ENCODE measurements at places on chromosomes 16 and 17.

DNA sequence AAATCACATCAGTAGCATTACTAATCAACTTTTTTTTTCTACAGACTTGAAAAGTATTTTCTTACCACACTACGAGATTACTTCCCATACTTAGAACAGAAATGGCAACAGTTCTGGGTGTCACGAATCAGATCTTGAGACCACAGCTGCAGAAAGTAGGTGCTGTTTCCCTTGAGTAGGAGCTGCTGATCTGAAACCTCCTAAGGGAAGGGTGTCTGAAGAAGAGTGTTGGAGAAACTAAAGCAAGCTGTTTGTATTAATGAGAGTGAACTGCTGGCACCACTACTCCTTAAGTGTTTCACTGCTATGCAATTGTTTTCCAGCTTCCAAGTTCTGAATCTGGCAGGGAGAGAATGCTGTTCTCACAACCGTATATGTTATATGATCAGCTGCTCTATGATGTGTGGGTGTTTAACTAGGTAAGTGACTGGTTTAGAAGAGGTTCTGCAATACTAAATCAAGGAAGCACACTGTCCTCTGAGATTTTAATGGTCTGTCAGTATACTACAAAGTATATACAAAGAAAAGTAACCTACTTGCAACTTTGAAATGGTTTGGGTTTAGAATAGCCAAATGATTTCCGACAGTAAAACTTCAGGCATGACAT is 3.3 kb downstream of the ZNF652 start:
- peak; percentile 71 for DNase-seq

DNA sequence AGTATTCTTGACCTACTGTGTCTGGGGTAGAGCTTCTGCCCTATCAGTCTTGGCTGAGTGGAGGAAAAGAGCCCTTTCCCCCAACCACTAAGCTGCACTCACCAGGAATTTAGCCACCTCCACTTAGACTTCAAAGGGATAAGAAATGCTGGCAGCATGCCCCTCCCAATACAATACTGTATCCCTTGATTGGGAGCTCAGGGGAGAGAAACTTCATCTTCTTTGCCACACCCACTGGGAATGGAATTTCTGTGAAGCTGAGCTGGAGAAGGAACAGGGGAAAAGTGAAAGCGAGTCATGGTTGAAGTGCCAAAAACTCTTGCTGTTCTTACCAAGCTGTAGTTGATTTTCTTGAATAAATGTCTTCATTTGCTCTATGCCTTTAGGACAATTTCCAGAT is 68.8 kb downstream of the CEP112 start:
- no peak for DNase-seq

DNA sequence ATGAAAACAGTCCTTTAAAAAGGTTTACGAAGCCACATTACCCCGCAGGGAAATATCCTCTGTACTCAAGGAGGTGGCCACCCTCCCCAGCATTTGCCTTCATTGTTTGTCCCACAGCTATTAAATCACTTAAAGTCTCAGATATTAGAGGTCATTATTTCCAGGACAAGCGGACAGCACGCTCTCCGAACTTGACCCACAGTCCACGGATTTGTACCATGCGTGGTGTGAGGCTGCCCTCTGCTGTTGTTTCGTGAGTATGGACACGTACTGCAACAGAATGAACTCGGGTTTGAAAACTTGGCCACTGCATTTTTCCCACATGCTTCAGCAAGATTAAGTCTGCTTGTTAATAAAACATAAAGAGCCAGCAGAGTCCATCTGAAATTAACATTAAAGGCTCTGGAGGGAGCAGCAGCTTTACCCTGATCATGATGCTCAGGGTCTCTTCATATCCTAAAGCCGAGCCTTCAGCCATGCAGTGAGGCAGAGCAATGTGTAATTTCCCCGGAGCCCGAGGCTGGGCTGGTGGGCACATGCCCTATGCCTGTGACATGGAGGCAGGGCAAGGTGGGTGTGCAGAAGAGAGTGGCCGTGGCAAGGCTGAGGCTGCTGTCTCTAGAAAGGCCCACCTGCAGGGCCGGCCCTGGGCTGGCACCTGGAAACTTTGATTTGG is 19.7 kb downstream of the MEAK7 start:
- peak; percentile 67 for DNase-seq

DNA sequence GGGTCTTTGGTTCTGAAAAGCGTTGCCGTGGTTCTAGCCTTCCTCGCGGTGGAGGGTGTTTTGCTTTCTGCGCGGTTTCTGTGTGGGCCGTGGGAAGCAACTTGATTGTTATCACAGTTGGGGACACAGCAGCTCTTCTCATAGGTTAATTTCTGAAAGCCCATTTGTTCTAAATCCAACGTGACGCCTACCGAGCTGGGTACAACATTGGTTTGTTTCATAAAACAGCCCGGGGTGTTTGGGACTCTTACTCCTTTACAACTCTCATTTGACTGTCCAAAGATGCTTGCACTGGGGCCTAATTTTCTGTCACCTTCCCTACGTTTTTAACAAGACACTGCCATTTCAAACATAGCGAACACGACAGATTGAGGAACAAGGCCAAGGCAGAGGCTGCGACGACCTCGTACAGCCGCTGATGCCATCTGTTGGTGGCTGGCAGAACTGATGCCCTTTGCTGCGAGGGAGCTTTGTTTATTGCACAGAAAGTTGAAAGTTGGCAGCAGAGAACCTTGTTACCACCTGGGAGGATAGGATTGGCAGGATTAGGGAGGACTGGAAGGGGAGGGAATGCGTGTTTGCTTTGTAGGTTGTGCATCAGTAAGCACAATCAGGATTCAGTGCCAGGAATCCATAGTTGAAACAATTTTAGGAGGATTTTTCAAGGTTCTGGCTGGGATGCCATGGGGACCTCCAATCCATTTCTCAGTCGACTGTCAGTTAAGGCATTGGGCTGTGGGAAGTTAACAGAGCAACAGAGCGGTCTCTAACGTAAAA is 98.3 kb downstream of the PITPNC1 start:
- DNase-seq = peak; percentile 89

DNA sequence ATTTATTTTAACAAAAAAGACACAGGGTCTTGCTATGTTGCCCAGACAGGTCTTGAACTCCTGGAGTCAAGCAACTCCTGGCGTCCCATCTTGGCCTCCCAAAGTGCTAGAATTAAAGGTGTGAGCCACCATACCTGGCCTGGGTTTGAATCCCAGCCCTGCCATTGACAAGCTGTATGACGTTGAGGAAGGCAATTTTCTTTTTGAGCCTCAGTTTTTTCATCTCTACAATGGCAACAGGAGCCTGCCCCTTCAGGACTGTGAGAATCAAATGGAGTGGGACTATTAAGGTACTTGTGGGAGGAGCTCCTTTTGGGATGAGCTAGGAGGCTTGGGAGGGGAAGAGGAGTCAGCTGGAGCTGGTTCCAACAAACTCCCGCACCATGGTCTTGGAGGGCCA is 6.2 kb downstream of the RARA start:
- DNase-seq = no peak

GRCh38 chr16:1580956-1581355 is 30.9 kb downstream of the IFT140 start:
- DNase-seq = no peak

DNA sequence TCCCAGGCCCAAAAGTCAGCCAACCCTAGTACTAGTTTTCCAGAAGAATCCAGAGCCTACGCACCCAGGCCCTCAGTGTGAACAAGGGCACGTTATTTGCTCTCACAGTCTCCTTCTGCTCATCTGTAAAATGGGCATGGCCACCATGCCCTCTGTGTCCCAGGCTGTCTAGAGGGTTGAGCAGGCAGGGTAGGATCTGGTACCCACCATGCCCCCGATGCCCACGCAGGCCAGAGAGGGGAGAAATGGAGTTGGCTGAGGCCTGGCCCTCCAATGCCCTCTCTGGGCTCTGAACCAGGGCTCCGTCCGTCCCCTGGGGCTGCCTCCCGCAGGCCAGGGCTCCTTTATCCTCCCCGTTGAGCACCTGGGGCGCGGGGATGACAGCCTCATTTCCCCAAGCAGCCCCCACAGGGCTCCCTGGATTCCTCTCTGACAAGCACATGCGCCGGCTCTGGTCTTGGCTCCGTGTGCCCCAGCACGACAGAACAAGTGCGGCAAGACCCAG is 9.1 kb upstream of the BAHCC1 start:
- no peak for DNase-seq

GRCh38 chr16:84117494-84117843 is 727 bp upstream of the MBTPS1 start:
- DNase-seq = no peak

DNA sequence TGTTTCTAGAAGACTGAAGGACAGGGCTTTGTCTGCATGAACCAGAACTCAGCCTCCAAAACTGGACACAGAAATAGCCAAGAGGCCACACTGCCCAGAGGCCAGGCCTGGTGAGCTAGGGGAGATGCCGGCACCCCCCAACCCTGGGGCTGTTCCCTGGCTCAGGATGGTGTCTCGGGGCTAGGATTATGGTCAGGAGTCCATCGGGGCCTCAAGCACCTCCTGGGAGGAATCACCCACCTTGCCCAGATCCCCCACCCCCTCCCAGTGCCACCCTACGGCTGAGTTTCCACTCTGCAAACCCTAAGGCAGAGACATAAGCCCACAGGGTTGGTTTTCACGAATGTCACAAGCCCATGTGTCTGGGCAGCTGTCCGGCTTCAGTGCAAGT is 37.2 kb downstream of the SLC7A5 start:
- no peak for DNase-seq

- DNase-seq = peak; percentile 95
Measured at GRCh38 chr16:10949424-10949970, 5.1 kb downstream of the CLEC16A start.

GRCh38 chr16:31420037-31420436 is 8.1 kb downstream of the COX6A2 start:
- DNase-seq = no peak

DNA sequence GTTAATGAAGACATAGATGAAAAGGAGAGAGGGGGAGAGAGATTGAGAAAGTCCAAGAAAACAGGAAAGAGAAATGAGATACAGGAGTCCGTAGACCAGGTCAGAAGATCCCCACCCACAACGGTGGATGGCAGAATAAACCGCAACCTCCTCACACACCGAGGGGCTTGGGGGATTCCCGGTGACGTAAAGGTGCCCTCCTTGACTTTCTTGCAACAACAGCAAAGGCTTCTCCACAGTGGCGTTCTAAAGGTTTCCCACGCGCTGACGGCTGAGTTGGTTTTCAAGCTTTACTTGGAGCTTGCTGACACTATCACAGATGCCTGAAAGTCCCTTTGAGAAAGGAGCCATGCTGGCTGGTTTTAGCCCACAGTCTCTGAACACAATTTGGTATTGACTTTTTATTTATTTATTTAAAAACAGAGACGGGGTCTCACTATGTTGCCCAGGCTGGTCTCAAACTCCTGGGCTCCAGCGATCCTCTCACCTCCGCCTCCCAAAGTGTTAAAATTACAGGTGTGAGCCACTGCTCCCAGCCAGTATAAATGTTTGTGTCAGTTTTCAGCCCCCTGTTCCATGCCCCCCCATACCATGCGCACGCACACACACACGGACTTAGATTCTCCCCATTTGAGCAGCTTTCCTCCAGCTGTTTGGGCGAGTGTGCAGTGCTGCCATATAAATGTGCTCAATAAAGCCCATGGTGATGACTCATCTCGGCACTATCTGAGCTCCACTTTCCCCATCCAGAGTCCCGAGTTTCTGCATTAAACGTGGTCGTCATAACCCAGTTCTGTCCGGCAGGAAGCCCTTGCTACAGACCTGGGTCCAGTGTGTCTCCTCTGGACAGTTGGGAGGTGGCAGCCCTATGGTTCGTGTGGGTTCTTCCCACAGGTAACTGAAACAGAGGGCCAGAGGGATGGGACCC is 33.0 kb upstream of the SEC14L1 start:
- DNase-seq = no peak

- no peak for DNase-seq
Measured at GRCh38 chr16:85913141-85913601, 14.2 kb downstream of the IRF8 start.

- peak; percentile 82 for DNase-seq
Measured at GRCh38 chr17:48612854-48613691, 2.0 kb downstream of the HOXB8 start.

- DNase-seq = peak; percentile 66
Measured at GRCh38 chr16:57600048-57600835, 28.2 kb upstream of the ADGRG1 start.

GRCh38 chr16:51755039-51755501 is 604.0 kb upstream of the SALL1 start:
- DNase-seq = no peak

GRCh38 chr16:10616756-10617640 is 36.6 kb upstream of the EMP2 start:
- DNase-seq = no peak

- DNase-seq = no peak
Measured at GRCh38 chr16:88761830-88762229, 23.2 kb downstream of the PIEZO1 start.

DNA sequence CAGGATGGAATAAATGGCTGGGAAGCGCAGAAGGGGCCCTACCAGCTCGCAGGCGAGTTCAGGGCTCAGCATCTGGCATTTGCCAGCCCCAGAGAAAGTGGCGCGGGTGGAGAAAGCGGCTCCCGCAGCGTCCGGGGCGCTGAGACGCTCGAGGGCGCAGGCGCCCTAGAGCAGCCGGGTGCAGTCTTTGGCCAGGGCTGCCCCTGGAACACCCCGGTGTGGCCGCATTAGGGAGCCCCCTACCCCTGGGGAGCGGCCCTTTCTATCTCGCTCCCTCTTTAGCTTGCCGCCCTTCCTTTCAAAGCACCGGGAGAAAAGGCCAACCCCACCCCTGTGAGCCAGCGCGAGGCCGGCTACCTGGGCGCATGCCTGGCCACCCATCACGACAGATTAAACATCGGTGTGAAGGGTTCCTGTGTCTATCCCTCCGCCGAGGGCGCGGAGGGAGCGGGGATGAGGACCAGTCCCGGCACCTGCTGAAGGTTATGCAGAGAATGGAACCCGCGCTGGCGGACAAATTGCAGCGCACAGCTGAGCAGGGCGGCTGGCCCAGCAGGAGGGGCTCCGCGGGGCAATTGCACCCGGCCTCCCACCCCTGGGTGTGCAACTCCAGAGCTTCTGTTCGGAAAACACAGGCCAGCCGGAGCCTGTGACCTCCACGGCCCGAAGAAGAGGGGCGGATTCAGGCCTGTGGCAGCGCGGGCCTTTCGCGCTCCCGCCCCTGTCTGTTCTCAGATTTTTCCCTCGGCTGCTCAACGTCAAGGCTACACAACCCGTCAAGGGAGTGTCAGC is 15.6 kb upstream of the FOXF1 start:
- no peak for DNase-seq

DNA sequence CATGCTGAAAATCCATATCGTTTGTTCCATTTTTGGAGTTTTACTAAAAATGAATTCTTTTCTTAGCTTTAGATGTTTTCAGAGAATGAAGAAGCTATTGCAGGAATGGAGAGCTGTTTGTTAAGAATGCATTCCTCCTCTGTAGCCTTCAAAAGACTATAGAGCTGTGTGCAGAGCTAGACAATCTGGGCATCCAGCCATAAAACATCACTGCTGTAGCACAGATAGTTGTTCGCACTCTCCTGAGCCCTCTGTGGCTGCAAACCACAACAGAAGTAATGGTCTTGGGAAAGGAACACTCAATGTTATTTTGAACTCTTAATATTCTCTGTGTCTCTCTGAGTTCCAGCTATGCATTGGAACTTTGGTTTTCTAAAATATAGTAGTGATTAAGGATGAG is 4.9 kb downstream of the TNRC6C start:
- DNase-seq = no peak

- no peak for DNase-seq
Measured at GRCh38 chr17:28796062-28796461, 46.5 kb downstream of the FAM222B start.

- DNase-seq = no peak
Measured at GRCh38 chr16:21959050-21959449, 5.9 kb downstream of the UQCRC2 start.
